ENCODE measurements at places on chromosomes 13 and 19.

DNA sequence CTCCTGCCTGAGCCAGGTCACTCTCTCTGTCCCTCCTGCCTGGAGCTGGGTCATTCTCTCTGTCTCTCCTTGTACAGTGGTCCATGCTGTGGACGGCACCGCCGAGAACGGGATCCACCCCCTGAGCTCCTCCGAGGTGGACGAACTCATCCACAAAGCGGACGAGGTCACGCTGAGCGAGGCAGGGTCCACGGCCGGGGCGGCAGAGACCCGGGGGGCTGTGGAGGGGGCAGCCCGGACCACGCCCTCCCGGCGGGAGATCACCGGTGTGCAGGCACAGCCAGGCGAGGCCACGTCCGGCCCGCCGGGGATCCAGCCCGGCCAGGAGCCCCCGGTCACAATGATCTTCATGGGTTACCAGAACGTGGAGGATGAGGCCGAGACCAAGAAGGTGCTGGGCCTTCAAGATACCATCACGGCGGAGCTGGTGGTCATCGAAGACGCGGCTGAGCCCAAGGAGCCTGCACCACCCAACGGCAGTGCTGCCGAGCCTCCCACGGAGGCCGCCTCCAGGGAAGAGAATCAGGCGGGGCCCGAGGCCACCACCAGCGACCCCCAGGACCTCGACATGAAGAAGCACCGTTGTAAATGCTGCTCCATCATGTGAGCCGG lies 4.6 kb upstream of the MISP start:
- no peak for DNase-seq

DNA sequence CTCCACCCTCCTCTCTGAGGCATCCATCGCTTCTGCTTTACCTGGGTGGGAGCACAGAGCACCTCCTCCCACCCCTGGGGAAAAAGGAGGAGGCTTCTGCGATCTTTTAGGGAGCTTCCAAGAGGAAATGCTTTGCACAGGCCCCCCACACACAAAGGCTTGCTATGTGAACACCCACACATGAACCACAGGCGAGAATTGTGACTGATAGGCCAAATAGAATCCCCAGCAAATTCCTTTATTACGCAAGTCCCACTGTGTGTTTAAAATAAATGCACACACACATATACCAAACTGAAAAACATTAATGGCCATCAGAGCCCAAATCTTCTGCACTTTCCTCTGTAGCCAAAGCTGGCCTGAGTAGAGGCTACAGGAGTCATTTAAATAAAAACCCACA lies 50.6 kb downstream of the HSPH1 start:
- no peak for DNase-seq

DNA sequence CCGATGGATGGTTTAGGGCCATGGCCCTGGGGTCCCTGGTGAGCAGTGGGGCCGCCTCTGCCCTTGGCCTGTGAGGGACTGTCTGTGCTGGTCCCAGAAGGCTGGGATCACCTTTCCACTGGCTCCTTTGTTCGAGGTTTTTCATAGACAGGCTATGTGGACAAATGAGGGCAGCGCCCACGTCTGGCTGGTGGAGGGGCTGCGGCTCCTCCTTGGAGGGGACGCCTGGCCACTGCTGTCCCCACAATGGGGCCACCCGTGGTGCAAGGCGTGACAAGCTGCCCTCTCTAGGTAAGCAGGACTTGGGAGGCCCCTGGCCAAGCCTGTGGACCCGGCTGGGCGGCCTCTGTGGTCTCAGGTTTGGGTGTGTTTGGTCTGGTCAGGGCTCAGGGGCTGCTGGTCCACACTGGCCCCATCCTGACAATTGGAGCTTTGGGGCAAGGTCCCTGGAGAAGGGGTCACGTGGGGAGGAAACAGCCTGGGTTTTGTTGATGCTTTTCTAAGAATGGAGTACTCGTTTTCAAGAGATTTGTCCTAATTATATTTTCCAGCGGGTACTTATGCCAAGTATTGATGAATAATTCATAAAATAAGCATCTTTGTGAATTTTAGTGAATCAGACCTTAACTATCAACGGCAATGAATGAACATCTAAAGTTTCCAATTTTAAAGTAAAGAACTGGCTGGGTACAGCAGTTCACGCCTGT lies 33.3 kb downstream of the MCF2L start:
- DNase-seq, result no peak

DNA sequence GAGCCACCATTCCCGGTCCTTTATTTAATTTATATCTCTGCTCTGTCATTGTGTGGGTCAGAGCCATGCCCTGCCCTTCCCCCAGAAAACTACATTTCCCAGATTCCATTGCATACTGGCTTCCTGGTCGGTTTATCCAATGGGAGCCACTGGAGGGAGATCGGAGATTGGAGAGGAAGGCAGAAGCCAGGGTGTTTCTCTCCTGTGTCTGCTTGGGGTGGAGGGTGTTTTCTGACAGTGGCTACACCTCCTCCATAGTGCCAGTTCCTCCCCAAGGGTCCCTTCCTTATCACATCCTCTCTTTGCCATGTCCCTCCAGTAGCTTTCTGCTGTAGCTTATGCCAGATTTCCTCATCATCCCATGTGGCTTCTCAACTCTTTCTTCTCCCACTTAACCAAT lies 19.0 kb downstream of the OLFM2 start:
- no peak for DNase-seq

DNA sequence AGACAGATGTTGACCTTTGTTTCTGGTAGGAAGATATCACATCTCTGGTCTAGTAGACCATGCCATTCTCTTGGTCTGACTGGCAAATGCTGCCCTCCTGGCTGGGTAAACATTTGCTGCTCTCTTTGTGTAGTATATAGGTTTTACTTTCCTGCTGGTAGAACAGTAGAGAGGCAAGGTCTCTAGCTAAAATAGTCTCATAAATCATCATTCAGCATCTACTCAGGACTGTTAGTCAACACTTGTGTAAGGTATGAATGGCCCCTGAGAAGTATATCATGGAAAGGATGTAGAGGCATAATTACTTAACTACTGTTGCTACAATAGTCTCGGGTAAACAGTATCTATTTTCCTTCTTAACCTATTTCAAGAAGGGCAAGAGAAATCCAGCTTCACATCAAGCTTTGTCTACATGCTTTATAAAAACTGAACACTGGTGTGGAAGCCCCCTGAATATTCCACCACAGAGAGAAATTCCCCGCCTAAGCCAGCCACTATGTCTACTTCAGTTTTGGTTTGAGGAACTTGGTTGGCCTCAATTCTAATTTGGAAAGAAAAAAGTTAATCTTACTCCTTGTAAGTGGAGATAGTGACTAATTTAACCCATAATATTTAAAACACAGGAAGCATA lies 18.4 kb upstream of the MYCBP2 start:
- no peak for DNase-seq

DNA sequence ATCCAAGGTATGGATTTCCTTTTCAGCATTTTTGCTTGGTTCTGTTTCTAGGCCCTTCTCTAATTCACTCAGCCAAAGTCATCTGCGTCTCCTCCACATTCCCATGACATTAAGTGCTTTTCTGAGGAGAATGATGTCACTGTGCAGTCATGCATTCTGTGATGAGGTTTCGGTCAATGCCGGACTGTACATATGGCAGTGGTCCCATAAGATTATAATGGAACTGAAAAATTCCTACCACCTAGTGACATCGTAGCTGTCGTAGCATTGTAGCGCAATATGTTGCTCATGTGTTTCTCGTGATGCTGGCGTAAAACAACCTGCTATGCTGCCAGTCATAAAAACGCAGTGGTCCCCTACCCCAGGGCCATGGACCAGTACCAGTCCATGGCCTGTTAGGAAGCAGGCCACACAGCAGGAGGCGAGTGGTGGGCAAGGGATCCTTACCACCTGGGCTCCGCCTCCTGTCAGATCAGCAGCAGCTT lies 63.4 kb upstream of the TNFRSF19 start:
- DNase-seq, result no peak

DNA sequence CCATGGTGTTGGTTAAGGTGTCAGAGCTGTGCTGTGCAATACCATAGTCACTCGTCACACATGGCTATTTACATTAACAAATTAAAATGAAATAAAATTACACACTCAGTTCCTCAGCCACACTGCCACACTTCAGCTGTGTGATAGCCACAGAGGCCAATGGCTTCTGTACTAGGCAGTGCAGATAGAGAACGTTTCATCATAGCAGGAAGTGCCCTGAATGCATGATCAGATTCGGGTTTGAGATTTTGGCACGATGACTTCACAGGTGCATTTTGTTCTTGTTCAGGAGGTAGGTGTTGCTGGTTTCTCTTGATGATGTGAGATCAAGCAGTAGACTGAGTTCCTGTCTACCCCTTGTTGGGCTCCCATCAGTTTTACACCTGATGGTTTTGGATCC lies 6.5 kb downstream of the ARMC6 start:
- DNase-seq, result peak; percentile 13

GRCh38 chr19:42219812-42220750 lies at the start of gene ZNF526:
TSS of gene ZNF526 (plus strand) at chr19:42220312. CDS start at chr19:42224404, 4,092 bp downstream.
- DNase-seq, result peak; percentile 98

DNA sequence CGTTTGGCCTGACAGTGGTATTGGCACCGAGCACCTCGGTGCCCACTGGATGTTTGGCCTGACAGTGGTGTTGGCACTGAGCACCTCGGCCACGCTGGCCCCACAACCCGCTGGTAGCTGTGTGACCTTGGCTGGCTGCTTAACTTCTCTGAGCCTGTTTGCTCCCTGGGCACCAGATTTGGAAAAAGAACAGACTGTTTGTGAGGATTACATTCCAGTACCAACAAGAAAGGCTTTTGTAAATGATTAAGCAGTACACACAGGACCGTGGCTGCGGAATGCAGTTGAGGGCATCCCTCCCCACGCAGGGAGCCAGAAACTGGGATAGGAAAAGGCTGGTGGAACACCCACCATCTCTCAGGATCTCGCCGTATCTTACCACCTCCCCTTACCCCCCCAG lies 31.9 kb downstream of the SLC25A42 start:
- DNase-seq, result no peak

DNA sequence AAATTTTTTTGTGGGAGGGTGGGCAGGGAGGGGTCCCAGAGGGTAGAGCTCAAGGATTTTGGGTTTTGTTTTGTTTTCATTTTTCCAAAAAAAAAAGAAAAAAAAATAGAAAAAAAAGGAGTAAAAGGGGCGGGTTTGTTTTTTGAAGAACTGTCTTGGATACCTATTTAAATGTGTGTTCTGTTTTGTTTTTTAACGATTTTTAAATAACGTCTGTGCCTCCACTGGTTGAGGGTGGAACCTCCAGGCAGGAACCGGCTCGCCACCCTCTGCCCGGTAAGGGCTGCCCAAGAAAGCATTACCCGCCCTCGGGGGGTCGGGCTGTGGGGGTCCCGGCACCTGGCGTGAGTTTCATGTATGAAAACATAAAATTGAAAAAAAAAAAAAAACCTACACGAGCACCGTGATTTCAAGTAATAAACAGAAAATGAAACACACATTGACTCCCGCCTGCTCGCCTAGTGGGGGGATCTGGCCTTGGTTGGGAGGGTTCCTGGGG lies 10.4 kb downstream of the MIDN start:
- no peak for DNase-seq

GRCh38 chr19:18663940-18664530 lies 19.4 kb upstream of the CRTC1 start:
- DNase-seq, result peak; percentile 49

- peak; percentile 97 for DNase-seq
Observed at GRCh38 chr19:49473868-49474541, at the start of gene FLT3LG. TSS of gene FLT3LG (plus strand) at chr19:49474215. CDS start at chr19:49474640, 425 bp downstream.

DNA sequence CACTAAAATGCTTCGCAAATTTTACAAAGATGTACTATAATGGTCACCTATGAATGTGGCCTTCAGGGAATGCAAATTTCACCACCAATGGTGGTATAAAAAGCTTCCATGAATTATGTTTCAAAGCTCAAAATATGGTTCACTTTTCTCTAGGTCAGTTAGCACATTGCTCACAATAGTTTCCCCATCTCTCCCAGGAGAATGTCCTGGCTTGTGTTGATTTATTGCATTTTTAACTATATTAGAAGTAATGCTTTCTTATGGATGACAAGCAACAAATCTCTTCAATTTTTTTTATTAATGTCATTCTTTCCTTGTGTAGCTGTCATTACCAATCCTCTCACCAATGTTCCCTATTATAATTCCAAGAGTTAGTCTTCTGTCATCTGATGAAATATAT lies 621.2 kb downstream of the TBC1D4 start:
- DNase-seq, result no peak

DNA sequence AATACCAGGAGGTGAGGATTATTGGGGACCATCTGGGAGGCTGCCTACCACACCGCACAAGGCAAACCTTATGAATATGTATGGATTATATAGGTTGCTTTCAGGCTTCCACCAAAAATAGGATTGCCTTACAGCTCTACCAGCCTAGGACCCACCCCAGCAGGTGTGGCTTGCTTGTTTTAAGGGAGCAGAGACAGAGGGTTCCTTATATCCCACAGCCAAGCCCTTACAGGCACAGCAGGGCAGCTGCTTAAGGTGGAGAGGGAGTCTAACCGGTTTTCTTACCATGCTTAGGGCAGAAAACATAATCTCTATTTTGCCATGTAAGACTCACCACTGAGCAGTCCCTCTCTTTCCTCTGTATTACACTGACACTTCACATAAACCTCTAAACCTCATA lies 16.1 kb upstream of the TTYH1 start:
- DNase-seq, result no peak

DNA sequence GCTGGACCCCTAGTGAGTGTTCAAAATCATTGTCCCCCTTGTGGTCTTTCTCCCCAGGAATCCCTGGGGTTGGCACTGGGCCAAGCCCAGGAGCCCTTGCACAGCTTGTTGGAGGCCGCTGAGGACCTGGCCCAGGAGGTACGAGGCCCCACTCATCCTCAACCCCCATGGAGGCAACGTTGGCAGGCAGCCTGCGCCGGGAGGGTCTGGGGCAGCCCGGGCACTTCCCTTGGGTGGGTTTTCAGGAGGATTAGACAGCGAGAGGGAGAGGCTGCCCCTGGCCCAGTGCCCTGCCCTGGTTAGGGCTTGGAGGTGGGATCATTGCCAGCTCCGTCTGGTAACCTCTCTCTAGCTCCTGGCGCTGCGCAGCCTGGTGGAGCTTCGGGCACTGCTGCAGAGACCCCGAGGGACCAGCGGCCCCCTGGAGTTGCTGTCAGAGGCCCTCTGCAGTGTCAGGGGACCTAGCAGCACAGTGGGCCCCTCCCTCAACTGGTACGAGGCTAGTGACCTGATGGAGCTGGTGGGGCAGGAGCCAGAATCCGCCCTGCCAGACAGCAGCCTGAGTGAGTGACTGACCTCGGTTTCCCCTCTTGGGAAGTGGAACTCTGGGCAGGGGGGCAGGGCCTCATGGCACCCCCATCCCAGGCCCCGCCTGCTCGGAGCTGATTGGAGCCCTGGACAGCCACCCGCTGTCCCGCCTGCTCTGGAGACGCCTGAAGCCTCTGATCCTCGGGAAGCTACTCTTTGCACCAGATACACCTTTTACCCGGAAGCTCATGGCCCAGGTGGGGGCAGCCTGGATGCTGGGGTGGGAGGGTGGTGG lies 3.0 kb downstream of the ABCA7 start:
- DNase-seq, result no peak

DNA sequence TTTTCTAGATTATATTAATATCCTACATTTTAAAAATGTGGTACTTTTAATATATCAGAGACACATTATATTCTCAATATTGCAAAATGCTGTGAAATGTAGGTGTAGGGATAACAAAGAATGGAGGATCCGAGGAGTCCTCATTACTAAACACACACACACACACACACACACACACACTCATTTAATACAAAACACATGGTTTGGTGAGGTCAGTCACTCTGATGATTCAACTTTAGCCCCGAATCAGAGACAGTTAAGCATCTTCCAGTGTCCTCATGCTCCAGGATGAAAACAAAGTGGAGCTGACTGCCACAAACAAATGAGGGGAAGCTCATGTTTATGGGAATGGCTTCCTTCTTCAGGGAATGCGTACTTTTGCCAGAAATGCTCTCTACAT lies 147.5 kb downstream of the CYSLTR2 start:
- DNase-seq, result no peak

Data from CD4-positive, alpha-beta T cell treated with Interleukin-6 for 4 hours (primary cell).